Hypothalamus (tissue), 51 donors: ENCODE measurements at places on chromosomes 11 and 22.

DNA sequence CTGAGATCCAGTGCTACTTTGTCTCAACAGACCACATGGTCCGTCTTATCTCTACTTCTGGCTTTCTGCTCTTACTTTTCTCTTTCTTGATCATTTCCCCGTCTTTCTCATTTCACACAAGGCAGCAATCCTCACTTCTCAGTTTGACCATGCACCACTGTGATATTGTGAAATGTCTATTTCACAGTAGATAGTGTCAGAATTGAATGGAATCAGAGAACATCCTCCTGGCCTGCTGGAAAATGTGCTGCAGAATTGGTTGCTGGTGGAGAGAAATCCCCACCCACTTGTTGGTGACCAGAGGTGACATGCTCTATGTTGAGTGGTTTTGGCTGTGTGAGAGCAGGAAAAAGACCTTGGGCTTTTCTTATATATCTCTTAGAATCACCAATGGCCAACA lies 57.8 kb upstream of the RCN1 start:
- DNase-seq, result no peak

- DNase-seq, result no peak
Observed at GRCh38 chr11:16874275-16874975, 136.0 kb downstream of the C11orf58 start.

DNA sequence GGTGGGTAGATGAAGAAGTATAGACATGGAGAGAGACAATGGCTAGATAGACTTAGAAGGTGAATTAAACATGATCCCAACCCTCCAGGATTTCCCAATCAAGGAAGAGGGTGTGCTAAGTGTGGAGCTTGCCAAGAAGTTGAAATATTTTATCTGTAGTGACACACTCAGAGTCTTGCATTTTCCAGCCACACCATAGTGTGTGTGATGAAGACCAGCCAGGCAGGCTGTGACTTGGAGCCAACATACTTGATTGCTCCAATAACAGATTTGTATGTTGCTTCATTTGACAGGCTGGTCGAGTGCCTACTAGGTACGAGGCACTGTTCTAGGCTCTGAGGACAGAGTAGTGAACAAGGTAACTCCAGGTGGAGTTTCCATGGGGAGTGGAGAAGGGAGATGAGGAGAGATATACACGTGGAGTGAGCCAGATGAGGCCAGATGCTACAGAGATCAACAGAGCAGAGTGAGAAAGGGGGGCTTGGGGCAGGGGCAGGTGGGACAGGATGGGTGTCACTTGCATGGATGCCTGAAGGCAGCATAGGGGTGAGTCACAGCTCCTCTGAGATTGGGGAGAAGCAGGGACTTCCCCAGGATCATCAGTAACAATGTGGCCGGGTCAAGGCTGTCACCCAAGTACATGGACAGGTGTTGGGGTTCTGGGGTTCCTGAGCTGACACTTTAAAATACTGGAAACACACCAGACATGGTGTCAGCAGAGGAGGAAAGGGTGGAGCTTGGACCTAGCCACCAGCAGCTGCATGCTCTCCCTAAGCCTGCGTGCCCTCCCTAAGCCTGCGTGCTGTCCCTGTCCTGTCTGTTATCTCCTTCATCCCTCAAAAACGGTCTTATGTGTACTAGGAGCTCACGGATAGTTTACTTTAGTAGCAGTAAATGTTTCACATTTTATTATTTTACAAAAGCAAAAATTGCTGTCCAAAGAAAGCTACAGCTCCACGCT lies 23.6 kb downstream of the PDGFB start:
- DNase-seq, result no peak

GRCh38 chr22:10961043-10961860 lies 4566.7 kb upstream of the OR11H1 start:
- no peak for DNase-seq

GRCh38 chr11:2134022-2135010 lies 4.9 kb downstream of the IGF2 start:
- no peak for DNase-seq

GRCh38 chr11:91932151-91932821 lies 292.3 kb upstream of the FAT3 start:
- no peak for DNase-seq

DNA sequence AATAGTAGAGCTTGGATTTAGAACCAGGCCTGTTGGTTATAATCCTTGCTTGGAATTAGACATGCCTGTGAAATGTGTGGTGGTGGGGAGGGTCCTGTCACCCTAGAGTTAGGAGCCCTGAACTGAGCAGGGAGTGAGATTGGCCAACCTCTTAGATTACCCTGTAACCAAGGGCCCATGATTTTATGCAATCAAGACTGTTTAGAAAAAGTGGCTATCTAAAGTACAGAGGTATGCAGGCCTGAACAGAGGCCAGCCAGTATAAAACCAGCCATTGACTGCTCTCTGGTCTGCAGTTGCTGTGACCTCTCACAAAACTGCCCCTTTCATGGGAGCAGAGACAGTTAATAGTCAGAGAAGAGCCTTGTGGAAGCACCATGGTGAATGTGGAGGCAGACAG lies 36.2 kb downstream of the SERPINH1 start:
- no peak for DNase-seq

DNA sequence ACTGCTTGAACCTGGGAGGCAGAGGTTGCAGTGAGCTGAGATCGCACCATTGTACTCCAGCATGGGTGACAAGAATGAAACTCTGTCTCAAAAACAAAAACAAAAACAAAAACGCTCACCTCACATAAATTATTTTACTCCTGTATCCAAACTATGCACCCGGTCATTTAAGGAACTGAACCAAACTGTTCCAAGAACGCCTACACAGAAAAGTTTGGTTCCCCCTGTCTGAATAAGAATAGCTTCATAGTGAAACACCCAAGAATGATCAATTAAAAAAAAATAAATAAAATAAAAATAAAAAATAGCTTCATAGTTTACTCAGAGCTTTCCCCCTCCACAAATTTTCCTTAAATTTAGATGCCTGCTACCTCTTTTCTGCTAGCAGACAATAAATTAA lies 13.7 kb downstream of the NUP98 start:
- no peak for DNase-seq

DNA sequence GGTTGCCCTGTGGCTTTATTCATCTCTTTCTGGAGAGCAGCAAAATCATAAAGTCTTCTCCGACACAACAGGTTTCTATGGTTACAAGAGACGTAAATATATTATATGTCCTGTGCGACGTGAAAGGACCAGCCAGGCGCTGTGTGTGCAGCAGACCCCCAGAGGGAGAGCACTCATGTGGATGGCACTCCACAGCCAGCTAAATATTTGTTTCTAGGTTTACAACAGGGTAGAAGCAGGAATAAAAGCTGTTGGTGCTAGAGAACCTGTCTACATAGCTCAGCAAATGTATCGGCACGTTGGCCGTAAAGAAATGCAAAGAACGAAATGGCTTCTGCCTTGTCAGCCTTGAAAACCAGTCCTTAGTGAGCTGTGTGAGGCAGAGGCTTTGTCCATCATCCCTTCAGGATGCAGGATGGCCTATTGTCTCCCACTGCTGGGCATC lies 133.8 kb upstream of the PITPNB start:
- no peak for DNase-seq

- DNase-seq, result no peak
Observed at GRCh38 chr11:22169833-22170232, 23.1 kb upstream of the ANO5 start.

GRCh38 chr11:115764176-115764575 lies 260.0 kb upstream of the CADM1 start:
- DNase-seq, result no peak

DNA sequence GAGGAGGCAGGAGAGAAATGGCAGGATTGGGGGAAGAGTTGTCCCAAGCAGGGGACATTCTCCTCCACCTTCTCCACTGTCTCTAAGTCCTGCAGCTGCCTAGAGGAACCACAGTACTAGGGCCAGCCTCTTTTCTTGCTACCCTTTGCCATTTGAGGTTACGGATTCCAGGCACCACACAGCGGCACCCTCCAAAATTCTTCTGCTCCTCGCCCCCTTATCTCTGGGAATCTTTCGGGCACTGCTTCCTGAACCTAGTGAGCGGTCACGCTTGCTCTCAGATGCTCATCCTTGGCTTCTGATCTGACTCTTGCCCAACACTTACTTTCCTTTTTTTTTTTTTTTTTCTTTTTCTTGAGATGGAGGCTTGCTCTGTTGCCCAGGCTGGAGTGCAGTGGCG lies 26.6 kb upstream of the XBP1 start:
- DNase-seq, result no peak

GRCh38 chr11:1574238-1574932 lies 2.3 kb upstream of the DUSP8 start:
- no peak for DNase-seq

DNA sequence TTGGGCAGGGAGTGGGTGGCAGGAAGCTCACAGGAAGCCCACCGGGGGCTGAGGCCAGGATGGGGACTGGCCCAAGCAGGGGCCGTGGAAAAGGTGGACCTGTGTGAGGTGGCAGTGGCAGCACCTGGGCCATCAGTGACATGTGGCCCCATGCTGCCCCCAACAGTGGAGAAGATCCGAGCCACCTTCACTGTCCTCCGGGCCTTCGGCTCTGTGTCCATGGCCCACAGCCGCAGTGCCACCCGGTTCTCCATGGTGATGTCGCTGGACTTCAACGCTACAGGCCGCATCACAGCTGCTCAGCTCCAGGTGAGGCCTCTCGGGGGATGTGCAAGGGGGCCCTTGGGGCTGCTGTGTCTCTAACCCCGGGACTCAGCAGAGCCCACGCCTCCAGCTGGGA lies 37.9 kb downstream of the MYO18B start:
- no peak for DNase-seq

DNA sequence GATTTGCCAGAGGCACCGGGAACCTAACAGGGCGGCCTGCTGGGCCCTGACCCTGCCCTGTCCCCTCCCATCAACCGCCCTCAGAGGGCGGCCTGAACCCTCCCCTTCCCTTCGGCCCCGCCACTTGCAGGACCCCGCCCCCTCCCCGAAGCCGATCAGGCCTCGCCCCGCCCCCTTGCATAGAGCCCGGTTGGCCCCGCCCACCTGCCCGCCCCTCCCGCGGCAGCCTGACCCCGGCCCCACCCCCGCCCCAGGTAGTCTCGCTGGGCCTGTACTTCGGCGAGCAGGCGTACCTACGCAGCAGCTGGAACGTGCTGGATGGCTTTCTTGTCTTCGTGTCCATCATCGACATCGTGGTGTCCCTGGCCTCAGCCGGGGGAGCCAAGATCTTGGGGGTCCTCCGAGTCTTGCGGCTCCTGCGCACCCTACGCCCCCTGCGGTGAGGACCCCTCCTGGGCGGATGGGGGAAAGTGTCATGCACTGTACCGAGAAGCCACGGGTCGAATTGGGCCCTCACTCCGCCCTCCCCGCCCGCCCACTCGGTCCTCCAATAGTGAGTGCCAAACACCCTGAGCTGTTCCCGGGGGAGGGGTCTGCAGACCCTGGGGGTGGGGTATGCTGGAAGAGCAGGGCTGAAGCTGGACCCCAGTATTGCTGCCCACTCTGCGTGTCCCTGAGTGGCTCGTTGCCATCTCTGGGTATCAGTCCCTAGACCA lies 94.1 kb downstream of the CACNA1I start:
- no peak for DNase-seq

DNA sequence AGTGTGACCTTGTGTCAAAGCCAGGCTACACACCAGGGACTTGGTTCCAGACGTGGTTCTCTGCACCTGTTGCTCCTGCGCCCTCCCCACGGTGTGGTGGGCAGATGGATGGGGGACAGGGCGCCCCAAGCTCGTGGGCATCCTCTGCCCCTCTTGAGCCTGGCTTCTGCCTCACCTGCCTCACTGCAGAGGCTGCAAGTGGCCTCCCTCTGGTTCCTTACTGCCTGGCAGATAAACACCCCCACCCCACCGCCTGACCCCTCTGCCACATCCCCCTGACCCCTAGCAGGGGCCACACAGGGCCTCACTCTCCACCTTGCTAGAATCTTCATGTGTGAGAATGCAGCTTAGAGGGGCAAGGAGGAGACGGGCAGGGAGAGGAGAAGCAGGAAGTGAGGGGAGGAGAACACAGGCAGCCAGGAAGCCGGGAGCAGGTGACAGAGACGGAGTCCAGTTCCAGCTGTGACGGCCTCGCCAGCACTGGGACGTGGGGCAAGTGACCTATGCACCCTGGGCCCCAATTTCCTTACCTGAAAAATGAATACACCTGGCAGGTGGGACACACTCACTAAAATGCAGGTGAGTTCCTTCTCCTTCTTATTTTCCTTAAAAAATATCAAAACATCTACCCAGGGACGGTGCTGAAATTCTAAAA lies 178.3 kb downstream of the EFCAB6 start:
- DNase-seq, result no peak

DNA sequence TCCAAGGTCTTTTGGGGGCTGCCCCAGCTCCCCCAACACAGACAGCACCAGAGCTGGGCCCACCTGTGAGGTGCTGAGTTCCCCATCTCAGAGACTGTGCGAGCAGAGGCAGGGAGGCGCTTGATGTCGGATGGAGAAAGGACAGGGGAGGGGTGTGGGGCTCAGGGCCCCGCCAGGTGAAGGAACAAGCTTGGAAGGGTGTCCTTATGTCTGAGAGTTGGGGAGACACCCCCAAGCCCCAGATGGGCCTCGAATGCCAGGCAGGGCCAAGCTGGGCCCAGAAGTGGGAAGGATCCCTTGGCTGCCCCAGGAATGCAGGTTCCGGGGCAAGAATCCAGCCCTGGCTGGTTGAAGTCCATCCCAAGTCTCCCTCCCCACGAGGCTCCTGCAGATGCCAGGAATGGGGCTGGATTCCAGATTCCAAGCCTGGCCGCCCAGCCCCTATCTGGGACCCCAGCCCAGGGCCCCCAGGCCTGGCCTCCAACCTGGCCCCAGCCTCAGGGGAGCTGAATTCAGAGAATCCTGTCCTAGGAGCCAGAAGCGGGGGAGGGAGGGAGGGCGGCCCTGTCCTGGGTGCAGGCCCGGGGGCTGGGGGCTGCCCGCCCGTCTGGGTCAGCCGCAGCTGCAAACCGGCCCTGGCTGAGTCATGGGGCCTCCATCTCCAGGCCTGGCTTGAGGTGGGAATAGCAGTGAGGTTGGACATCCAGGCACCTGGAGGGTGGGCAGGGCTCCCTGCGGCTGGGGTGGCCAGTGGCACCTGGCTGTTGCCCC lies 50.9 kb downstream of the CDKN1C start:
- no peak for DNase-seq
